Activated CD4-positive, alpha-beta T cell treated with anti-CD3 and anti-CD28 coated beads, Interleukin-2, amount 50 U/mL, for 24 hours (primary cell): ENCODE measurements at places on chromosomes 12 and 14.

DNA sequence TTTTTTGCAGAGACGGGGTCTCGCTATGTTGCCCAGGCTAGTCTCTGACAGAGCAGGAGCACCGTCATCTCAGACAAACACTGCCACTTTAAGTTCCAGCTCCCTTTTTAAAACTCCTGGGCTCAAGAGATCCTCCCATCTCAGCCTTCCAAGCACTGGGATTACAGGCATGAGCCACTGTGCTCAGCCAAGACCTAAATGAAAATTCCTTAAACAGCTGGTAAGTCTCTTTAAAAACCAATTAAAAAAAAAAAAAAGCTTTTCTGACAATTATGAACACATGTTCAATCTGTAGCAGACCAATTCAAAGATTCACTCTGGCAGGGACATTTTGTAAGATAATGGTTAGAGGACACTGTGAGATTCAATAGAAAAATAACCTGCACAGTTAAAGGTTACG lies 77.8 kb downstream of the HECTD4 start:
- DNase-seq: no peak

DNA sequence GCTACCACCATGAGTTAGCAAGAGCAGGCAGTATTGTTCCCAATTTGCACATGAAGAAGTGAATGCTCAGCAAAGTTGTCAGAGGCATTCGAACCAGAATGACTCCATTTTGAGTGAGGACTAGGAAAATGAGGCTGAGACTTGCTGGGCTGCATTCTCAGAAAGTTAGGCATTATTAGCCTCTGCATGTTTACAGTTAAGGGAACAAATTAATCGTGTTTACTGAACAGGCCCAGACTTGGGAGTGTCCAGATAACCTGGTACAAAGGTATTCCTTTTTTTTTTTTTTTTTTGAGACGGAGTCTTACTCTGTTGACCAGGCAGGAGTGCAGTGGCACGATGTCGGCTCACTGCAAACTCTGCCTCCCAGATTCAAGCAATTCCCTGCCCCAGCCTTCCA lies 22.5 kb upstream of the VWF start:
- no peak for DNase-seq

DNA sequence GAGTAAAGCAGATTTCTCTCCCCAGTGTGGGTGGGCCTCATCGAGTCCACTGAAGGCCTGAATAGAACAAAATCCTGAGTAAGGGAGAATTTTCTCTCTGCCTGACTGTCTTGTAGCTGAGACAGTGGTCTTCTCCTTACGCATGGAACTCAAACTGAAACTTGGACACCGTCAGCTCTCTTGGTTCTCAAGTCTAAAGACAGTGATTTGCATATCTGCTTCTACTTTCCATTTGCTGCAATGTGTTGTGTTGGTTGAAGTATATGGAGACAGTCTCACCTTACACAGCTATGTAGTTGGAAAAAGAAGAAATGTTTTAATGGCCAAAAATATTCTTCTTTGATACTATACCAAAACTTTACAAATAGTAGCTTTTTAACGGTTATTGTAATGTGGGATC lies 160.2 kb upstream of the LMNTD1 start:
- DNase-seq: no peak

DNA sequence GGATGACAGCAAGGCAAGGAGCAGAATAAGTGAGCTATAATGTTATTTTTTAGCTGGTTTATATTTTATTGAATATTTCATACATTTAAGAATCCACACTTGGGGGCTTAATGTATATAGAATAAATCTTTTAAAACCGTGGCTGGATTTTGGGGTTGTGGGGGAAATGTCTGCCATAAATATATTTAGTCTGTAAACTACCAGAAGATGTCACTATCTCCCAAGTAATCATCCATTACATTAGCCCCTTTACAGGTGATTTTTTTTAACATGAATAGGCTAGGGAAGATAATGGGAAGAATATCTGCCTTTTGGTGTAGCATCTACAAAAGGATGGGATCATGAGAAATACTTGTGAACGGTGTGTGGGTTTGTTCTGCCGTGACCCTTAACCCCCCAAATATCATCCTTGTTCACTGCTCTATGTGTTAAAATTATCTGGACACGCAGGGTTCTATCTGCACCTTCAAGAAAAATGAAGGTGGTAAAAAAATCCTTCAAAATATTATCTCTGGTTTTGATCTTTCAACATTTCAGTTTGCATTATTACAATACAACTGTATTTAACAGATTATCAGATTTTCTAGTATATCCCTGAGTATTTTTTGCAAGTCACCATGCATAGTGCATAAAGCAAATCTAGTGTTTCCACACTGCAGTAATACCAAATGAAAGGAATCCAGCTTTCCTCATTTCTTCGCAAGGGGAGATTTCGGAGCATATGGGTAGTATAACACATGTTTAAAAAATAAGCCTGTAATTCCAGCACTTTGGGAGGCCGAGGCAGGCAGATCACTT lies 8.0 kb upstream of the SLC17A8 start:
- DNase-seq: no peak

- DNase-seq: no peak
Measured at GRCh38 chr12:50053583-50053982, 3.8 kb upstream of the ASIC1 start.

GRCh38 chr14:104998801-104999200 lies 13.2 kb downstream of the CLBA1 start:
- no peak for DNase-seq

DNA sequence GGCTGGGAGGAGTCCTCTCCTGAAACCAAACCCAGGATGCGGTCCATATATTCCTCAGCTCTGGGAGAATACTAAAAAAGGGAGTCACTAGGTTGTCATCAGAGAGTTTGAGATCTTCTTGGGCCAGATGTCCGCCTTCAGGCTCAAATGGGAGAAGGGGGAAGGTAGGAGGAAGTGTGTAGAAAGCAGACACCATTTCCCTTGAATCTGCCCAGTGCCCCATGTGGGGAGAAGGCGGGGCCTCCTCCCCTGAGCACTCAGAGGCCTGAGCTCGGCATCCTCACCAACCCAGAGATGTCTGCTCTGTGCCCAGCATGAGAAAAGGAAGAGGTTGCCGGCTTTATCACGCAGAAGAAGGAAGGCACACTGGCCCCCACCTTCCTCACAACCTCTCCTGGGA lies 37.3 kb downstream of the LTBP2 start:
- no peak for DNase-seq

- DNase-seq: no peak
Measured at GRCh38 chr12:6787309-6787708, 2.0 kb upstream of the CD4 start.

DNA sequence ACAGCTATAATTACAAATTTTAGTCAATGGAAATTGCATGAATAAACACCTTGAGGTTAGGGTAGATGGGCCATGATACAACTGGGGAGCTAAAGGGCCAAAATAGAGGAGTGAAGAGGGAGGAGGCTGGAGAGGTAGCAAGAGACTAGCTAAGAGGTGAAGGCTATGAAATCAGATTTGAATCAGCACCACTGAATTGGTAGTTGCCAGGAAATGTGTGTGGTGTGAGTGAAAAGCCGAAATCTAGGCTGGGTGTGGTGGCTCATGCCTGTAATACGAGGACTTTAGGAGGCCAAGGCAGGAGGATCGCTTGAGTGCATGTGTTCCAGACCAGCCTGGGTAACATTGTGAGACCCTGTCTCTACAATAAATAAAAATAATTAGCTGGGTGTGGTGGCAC lies 22.7 kb downstream of the YY1 start:
- no peak for DNase-seq

DNA sequence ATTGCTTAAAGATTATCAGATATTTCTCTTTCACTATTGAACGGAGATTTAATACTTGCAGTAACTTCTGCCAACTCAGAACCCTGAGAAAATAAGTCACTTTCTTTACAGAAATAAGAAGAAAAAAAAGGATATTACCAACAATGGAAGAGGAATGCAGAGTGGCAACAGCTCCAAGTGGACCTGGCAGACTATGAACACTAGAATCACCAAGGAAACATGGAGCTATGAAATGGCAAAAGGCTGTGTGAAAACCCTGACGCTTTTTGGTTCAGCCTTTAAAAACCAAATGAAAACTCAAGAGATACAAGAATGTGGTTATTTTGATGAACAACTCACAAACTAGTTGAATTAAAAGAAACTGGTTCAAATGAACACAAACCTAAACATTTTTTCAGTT lies 17.7 kb downstream of the DTD2 start:
- no peak for DNase-seq

- DNase-seq: no peak
Measured at GRCh38 chr14:60323199-60323896, 74.3 kb downstream of the PPM1A start.

DNA sequence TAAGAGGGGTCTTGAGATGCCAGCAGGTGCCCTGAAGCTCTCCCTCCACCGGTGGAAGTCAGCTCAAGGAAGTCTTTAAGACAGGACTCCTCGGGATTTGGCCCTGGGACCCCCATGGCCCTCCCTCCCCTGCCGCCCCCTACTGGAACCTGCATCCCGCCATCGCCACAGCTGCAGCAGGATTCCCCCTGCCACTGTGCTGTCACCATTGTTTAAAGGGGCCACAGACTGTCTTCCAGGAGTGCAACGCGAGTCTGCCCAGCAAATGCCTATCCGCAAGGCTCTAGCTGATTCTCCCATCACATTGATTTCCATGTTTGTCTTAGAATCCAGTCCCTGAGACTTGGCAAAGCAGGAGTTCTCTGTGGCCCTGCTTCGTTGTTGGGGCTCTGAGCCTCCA lies 770.8 kb upstream of the ALG10B start:
- no peak for DNase-seq

- DNase-seq: no peak
Measured at GRCh38 chr14:74350211-74350927, 2.1 kb downstream of the VRTN start.

- no peak for DNase-seq
Measured at GRCh38 chr12:18564306-18564705, 173.5 kb downstream of the PLCZ1 start.

- no peak for DNase-seq
Measured at GRCh38 chr14:51929910-51930682, 59.2 kb upstream of the RTRAF start.

- DNase-seq: no peak
Measured at GRCh38 chr14:104930526-104931303, 6.0 kb downstream of the PLD4 start.

DNA sequence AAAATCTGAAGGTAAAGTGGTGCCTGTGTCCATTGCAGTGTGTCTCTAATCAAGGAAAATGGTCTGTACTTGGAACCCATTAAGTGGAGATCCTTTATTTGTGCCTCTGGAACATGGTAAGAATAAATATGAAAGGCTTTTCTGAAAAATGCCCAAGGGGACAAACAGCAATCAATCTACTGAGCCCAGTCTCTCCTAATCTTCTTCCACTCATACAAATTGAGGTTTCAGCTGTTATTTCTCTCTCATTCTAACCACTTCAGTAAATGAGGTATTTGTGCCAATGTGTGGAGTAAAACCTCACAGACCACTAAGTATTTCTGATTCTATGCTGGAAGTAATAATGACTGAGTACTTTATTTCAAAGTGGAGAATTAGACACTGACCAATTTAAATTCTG lies 82.3 kb upstream of the ST8SIA1 start:
- no peak for DNase-seq

- DNase-seq: no peak
Measured at GRCh38 chr14:43135877-43136411, 1371.1 kb downstream of the FSCB start.

GRCh38 chr14:26775765-26776563 lies 178.1 kb upstream of the NOVA1 start:
- DNase-seq: no peak

GRCh38 chr14:76603713-76604112 lies 157.6 kb upstream of the VASH1 start:
- no peak for DNase-seq

GRCh38 chr12:89833337-89834252 lies 125.0 kb upstream of the ATP2B1 start:
- no peak for DNase-seq

DNA sequence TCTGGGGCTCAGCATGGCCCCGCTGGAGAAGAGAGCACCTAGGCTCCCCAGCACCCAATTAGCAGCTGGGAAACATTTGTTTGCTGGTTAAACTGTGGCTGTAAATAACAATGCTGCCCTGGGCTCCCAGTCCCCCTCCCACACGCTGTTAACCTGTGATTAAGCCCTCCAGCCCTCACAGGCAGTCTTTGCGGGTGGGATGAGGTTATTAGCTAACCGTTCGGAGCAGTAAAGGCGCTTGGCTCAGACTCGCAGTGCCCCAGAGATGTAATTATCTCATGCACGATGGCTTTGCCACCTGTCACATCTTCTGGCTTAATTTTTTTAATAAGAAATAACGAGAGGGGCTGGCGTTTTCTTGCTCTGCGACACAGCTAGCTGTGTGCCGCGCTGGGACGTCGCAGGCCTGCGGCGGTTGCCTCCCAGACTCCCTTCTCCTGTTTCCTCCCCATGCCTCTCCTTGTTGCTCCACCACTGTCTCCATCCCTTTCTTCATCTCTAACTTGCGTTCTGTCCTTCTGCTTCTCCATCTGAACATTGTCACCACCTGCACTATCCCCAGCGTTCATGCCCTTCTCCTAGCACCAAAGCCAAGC lies 239.2 kb upstream of the FKBP4 start:
- DNase-seq: no peak

DNA sequence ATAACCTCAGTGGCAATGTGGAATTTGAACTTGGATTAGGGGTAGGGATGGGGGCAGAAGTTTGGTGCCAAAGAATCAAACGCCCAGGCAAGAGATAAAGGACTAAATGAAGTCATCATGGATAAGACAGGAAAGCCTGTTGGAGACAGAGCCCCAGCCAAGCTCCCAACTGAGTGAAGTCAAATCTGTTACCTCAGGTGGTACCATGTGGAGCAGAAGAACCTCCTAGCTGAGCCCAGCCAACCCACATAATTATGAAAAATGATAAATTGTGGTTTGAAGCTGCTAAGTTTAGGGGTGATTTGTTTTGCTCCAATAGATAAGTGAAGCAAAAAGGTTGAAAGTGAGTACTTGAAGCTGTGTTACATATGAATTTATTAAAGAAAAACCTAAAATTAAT lies 66.1 kb downstream of the SMOC1 start:
- DNase-seq: no peak

DNA sequence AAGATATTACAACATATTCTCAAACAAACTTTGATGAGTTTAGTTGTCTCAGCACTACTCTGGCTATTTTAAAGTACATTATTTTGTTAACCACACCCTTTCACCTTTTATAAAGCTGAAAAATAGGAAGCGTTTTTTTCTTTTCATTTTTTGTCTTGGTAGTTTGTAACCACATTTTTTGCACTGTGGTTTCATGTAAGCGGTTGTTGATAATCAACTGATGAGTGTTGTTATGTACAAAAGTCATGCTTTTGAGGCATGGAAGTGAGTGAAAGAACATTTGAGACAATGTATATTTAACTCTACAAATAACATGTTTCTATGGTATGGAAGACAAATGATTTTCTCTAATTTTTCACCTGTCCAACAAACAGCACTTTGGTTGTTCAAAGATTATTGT lies 52.1 kb upstream of the ATP2B1 start:
- no peak for DNase-seq

- DNase-seq: no peak
Measured at GRCh38 chr14:105437723-105438500, 18.3 kb downstream of the MTA1 start.

DNA sequence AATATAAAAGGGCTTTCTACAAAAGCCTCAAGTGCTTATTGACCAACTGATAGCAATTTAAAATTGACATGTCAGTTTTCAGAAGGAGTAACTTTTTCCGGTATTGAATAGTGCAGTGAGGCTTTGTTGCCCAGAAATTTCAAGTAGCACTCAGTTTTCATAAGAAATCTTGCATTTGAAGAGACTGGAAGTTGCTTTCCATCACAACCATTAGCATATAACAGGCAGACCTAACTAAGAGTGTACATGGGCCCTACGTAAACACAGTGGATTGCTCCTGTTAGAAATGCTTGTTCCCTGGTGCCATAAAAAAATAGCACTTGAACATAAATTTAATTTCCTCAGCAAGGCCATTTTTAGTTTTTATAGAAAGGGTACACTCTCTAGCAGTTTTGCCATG lies 117.9 kb downstream of the TMTC2 start:
- no peak for DNase-seq
